ENCODE measurements at places on chromosomes 13 and 19.
A peak's percentile ranks its signal among the peaks of the same experiment; 100 is the strongest.

GRCh38 chr19:5249526-5249925 lies 91.1 kb downstream of the PTPRS start:
- no peak for DNase-seq

GRCh38 chr13:44739120-44739519 lies 163.0 kb upstream of the TSC22D1 start:
- DNase-seq = no peak

- peak; percentile 52 for DNase-seq
These were observed 21.8 kb upstream of the KBTBD7 start for GRCh38 chr13:41216160-41216559.

GRCh38 chr19:41175801-41176777 lies 16.9 kb upstream of the CYP2S1 start:
- peak; percentile 90 for DNase-seq

DNA sequence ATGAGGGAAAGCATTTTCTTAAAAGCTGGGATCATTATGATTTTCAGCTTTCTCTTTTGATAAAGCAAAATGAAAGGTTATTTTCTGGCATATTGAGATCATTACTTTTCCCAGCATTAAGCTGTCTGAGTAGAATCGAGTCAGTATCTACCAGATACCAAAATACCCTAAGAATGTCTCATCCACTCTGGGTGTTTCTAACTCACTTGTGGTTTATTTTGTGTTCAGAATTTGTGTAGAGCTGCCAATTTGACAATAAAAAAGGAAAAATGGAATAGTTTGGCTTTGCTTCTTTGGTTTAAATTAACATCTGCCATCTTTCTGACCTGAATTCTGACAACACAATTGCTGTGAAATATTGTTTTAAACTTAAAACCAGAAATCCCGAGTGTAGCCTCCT lies 438.7 kb upstream of the ARGLU1 start:
- no peak for DNase-seq

DNA sequence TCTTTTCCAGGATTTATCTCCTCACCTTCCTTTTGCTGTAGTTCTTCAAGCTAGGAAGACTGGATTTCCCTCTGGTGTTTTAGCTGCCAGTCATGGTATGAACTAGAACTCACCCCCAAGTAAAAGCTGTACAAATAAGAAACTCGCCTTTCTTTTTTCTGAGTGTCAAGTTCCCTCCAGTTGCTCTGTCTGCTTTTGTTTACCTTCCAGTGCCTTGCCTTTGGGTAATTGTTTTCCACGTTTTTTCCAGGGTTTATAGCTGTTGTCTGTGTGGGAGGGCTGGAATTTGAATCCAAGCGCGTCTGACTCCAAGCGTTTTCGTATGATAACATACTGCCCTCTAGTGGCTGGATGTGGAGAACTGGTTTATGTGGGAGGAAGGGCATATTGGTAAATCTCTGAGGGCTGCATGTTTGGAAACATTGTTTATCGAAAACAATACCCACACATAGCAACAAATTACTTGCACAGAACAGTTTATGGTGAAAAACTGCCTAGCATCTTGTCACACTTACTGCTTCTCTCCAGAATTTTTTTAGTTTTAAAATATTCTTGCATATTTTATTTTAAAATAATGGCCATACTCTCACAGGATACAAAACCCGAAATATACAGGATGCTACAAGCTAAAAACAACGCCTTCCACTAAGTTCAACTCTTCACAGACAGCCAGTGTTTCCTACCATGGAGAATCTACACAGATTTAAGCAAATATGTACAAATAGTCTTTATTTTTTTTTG lies 19.2 kb downstream of the RCN3 start:
- peak; percentile 89 for DNase-seq

DNA sequence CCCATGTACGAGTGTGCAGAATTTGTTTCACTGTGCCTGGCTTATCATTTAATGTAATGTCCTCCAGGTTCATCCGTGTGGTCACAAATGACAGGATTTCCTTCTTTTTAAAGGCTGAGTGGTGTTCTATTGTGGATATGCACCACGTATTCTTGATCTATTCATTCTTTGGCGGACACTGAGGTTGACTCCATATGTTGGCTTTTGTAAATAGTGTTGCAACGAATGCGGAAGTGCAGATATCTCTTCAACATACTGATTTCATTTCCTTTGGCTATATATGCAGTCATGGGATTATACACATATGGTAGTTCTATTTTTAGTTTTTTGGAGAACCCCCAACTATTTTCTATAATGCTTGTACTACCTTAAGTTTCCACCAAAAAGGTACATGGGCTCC lies 13.0 kb downstream of the OR7A5 start:
- no peak for DNase-seq

DNA sequence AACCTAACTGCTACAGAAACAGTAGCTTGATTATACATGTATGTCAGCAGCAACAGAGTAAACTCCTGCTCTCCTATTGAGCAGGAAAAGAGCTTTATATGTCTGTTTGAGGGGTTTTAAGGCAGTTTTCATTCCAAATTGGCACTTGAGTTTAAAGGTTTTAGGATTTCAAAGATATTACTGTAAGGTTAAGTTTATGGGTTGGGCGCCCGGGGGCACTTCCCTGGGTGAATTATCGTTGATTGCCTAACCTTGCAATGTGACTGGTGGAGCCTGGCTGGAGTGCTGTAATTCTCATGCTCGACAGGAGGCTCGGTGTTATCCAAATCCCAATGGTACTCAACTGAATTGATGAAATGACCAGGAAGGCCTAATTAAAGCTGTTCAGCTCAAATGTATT lies 1586.1 kb downstream of the OLFM4 start:
- DNase-seq = no peak

DNA sequence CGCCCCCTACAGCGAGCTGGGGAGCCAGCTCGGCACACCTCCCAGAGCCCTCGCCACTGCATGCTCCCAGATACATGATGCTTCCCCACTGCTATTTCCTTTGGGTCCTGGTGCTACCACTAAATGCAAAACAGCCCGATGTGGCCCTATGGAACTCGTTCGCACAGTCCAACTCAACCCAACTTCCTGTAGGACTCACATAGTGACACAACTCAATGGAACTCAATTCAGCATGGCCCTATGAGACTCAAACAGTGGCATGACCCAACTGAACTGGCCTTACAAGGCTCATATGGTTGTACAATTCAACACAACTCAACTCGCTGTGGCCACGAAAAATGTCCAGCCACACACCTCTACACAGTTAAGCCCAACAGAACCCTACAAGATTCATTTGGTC lies 3.5 kb downstream of the KCNA7 start:
- no peak for DNase-seq
